ENCODE measurements at places on chromosomes 3 and 15.

- peak; percentile 9 for DNase-seq
Observed at GRCh38 chr15:51229907-51230330, 108.5 kb downstream of the CYP19A1 start.

- no peak for DNase-seq
Observed at GRCh38 chr3:182450942-182451787, 342.1 kb upstream of the ATP11B start.

- DNase-seq: no peak
Observed at GRCh38 chr15:48966595-48967301, 3.0 kb upstream of the SHC4 start.

- DNase-seq: peak; percentile 99
Observed at GRCh38 chr3:157088601-157089454, 71.1 kb downstream of the CCNL1 start.

GRCh38 chr3:126087552-126088175 is 3.7 kb upstream of the SLC41A3 start:
- DNase-seq: no peak

GRCh38 chr15:77387365-77388105 is 32.4 kb downstream of the PEAK1 start:
- DNase-seq: no peak

DNA sequence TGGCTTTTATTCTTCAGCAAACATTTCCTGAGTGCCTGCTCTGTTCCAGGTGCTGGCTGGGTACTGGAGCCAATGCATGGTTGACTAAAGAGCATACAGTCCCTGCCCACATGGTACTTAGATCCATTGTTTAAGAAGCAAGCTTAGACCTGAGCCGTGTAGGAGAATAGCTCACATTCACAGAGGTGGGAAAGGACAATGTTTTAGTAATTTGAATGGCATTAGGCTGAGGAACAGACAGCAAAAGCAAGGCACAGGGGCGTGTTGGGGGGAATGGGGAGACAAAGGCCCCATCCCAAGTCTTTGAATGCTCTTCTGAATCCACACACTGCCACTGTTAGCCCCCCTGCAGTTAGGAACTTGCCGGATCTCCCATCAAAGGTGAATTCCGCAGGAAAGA is 388.2 kb upstream of the RGMA start:
- DNase-seq: no peak

DNA sequence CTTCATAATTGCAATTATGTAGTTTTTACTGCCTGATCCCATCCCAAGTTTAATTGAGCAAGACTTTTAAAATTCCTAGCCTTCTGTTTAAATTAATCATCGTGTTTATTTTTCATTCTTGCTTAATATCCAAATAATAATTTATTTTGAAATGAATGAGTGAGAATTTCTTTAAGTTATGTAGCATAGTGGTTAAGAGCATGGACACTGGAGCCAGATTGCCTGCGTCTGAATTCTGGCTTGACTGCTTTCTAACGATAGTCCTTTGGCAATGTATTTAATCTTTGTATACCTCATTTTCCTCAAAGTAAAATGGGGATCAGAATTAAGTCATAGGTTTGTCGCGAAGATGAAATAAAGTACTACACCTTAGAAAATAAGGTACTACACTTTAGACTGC is 71.4 kb downstream of the LRRC49 start:
- DNase-seq: no peak

- DNase-seq: no peak
Observed at GRCh38 chr3:166569589-166569988, 732.4 kb upstream of the BCHE start.

DNA sequence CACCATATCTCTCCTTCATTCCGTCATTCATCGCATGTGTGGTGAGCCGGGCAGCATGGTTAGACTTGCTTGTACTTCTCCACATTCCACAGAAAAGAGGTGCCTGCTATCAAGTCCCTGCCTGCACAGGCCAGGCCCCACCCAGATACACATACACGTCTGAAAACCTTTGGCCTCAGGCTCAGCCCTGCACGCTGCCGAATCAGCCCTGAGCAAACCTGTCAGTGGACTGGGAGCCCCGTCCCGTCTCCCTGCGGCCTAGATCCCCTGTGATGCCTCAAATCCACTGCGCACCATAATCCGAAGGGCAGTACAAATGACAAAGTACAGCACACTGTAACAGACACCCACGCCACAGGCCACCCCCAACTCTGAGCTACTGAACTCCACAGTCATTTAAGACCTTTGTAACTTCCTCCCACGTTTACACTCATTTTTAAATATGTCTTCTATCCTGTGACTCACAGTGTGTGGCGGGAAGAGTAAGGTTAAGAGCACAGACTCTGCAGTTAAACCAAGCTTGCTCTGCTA is 67.1 kb downstream of the MB21D2 start:
- no peak for DNase-seq

GRCh38 chr3:79018671-79019136 is 749.1 kb downstream of the ROBO1 start:
- no peak for DNase-seq

GRCh38 chr3:194268654-194269512 is 82.2 kb downstream of the CPN2 start:
- no peak for DNase-seq

DNA sequence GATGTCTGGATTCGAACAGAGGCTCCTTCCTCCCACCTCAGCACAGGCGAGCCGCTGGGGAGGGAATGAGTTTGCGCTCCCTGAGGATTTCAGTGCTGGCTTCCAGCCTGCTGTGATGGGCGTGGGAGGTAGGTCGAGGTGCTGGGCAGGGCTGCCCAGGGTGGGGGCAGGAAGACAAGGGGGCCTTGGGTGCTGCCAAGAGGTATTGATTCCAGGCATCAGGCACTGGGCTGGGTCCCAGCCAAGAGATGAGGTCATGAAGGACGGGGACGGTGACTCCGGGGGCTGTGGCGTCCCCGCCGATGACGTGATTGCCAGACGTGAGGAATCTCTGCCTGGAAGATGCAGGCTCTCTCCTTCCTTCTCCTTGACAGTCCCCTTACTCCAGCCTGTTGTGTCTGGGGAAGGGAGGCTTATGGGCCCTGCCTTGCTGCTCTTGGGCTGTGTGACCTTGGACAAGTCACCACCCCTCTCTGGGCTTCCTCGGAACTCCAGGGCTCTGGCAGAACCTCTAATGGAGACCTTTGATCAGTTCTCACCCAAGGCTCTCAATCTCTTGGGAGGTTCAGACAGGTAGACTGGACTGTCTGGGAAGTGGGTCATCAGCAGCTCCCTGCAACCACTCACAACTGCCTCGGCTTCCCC is 116.8 kb downstream of the FBLN2 start:
- DNase-seq: no peak

DNA sequence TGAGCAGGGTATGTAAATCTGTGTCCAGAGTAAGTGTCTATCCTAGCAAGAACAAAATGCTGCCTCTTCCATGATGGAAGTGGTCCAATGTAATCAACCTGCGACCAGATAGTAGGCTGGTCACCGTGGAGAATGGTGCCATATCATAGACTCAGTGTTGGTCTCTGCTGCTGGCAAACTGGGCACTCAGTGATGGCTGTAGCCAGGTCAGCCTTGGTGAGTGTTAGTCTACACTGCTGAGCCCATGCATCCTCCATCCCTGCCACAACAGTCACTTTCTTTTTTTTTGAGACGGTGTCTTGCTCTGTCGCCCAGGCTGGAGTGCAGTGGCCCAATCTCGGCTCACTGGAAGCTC is 69.3 kb downstream of the CHRD start:
- no peak for DNase-seq

GRCh38 chr3:13718000-13718399 is 161.9 kb downstream of the WNT7A start:
- no peak for DNase-seq

DNA sequence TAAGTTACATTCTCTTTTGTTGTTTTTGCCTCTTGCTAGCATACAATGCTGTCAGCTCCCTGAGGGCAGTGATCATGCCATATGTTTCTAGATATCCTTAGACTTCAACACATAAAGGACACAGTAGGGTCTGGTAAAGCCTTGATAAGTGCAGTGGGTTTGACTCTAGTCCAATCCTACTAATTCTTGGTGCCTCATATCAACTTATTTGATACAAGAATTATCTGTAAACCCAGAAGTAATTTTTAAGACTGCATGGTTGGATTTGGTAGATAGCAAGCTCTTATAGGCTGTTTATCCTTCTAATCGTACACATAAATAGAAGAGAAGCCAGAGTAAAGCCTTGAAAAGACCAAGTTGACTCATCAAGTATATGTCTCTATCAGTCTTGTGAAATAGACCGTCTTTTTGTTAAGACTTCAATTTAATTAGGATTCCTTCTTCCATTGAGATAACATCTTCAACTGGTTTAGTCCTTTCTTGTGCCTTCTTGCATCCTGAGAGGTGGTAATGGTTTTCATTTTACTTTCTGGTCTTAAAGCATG is 265.6 kb upstream of the CDIN1 start:
- no peak for DNase-seq

DNA sequence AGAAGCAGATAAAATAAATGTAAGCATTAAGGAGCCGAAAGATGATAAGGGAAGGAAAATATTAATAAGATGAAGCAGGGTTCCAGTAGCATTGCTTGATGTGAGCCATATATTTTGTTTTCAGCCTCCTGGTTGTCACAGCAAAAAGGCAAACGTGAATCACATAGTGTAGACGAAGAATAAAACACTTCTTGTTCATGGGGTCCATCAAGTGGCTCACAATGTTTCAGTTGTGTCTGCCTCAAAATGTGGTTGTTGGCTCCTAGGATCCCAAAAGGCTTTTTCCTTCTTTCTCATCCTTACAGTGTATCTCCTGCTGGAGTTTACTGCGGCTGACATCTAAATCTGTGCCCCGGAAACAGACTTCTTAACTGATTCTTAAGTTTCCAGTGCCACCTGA is 195.1 kb downstream of the GHSR start:
- no peak for DNase-seq

GRCh38 chr15:79083154-79083553 is 7.4 kb downstream of the RASGRF1 start:
- no peak for DNase-seq

- no peak for DNase-seq
Observed at GRCh38 chr15:67186226-67186649, 68.2 kb downstream of the AAGAB start.

DNA sequence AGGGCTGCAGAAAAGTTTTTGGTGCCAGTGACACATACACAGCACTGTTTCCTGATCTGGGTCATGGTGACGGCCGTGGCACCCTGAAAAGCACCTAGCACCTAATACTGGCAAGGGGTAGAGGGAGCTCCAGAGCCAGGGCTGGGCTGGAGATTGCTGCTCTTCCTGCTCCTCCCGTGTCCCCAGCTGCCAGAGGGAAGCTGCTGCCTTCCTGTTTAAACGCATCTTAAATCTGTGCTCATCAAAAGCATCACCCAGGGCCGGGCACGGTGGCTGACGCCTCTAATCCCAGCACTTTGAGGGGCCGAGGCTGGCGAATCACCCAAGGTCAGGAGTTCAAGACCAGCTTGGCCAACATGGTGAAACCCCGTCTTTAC is 156.7 kb upstream of the MEF2A start:
- DNase-seq: peak; percentile 18

DNA sequence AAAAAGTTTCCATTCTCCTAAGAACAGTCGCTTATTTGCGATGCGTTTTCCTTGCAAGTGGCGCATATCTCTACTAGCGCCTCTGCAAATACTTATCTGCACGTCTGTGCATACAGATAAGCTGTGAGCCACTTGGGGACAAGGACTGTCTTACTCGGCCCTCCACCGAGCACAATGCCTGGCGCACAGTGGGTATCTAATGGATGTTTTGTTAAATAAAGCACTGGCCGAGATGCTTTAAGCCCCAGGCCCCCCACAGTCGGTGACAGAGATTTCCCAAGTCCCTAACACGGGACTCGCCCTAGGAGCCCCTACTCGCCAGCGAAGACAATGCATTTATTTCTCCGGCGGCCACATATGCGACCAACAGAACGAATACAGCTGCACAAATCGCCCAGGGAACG is 503 bp downstream of the HLTF start:
- peak; percentile 26 for DNase-seq

DNA sequence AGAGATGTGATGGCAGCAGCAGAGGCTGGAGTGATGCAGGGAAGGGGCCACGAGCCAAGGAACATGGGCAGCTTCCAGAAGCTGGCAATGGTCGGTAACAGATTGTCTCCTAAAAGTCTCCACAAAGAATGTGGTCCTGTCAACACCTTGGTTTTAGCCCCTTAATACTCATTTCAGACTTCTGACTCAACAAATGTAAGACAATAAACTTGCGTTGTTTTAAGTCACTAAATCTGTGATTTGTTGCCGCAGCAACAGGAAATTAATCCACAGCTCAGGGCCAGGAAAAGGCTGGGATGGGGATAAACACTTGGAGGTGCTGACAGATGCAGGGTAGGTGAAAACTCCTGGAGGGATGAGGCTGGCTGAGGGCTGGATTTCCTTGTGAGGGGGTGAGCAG is 69.9 kb downstream of the OXNAD1 start:
- DNase-seq: no peak

GRCh38 chr3:187041362-187042307 is 97.7 kb downstream of the RPL39L start:
- no peak for DNase-seq

- DNase-seq: peak; percentile 49
Observed at GRCh38 chr3:48226939-48227338, 3.6 kb downstream of the CAMP start.

GRCh38 chr15:91855241-91855640 is 1.7 kb downstream of the SLCO3A1 start:
- DNase-seq: no peak

- no peak for DNase-seq
Observed at GRCh38 chr3:189710620-189711402, 79.6 kb downstream of the TP63 start.

- no peak for DNase-seq
Observed at GRCh38 chr3:86794361-86795065, 196.4 kb downstream of the VGLL3 start.

GRCh38 chr3:107633327-107634098 is 110.8 kb downstream of the BBX start:
- no peak for DNase-seq

DNA sequence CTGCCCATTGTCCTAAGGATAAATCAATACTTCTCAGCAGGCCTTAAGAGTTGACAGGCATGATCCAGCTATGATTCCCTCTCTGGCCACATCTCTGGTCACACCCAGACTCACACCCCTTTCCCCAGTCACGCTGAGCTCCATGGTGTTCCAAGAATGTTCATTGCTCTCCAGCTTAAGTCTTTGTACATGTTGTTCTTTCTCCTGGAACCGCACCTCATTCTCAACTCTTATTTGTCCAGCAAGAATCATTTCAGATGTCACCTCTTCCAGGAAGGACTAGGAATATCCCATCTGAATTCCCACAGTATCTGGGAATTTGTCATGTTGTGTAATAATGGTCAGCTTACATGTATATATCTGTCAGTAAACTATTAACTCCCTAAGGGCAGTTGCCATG is 118.3 kb upstream of the GALNT15 start:
- DNase-seq: no peak

GRCh38 chr3:102715030-102715697 is 280.3 kb downstream of the ZPLD1 start:
- no peak for DNase-seq

- no peak for DNase-seq
Observed at GRCh38 chr3:74009961-74010844, 385.5 kb upstream of the PDZRN3 start.

DNA sequence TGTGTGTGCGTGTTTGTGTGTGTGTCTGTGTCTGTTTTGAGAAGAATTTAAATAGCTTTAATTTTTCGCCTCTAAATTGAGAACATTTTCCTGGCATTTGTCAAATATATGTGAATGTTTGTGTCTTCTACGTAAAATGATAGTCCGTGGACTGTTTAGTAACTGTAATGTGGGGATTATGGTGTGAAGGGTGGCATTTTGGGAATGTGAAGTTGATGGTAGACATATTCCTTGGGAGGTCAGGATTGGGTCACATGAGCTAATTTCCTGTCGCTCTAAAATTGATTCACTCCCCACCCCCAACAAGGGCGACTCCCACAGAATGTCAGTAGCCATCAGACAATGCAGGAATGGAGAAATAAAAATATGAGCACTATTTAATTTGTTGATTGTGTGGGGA is 107.3 kb downstream of the ITPR1 start:
- no peak for DNase-seq
